ENCODE measurements at places on chromosomes 3 and 15. TPM values are rescaled to one million over a fixed set of nuclear protein-coding genes. Genes with fewer than 3 reads are reported as not detected.

DNA sequence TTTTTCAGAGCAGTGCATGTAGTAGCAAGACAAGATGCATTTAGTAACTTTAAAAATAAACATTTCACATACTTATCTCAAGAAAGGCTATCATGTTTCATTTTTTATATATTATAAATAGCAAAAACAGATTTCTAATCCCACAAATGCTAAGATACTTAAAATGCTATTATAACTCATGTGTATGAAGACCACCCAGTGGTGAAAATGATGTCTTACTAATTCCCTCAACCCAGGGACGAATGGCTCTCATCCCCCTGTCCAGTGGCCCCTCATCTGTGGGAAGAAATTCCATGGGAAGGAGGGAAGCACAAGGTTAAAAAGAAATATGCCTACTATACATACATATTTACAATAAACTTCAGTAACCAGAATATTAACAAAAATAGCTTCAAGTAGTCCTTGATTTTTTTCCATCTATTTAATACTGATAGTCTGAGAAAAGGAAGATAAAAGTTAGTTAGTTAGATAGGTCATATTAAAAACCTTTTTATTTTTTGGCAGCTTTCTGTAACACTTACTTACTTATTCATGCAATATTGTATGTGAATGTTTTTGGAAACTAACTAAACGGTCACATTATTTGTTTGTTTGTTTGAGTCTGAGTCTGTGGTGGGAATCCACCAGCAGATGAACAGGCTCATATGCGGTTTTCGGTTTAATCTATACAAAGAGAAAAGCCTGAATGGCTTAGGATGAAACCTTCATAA, 14.8 kb downstream of the NR2E3 start:
- peaks cover 8% of the 10 kb centered on the region for H3K36me3 ChIP-seq
- H3K27ac ChIP-seq = no peak overlapping the region
- DNase-seq = no peak
- H3K4me1 ChIP-seq = no peaks in the 10 kb centered on the region
- H3K27me3 ChIP-seq = no peaks in the 10 kb centered on the region

DNA sequence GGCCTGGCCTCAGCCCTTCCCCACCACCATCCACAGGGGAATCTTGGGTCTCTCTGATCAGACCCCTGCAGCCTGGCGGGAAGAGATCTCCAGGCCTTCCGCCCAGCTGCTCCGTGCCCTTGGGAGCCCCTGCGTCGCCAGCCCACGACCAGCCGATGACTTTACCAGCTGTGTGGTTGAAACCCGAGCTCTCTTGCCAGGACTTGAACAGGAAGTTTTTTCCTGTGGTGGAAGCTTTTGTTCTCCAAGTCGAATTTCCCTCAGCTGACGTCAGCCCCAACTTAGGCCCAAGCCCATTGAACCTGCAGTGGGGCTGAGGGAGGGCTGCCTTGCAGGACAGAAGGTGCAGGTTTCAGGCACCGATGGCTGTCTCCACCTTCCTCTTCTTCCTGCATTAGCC, 51.7 kb upstream of the SMAD3 start:
- peaks cover 21% of the 10 kb centered on the region for H3K4me1 ChIP-seq
- no peak for DNase-seq
- no peak overlapping the region for H3K4me3 ChIP-seq
- no peaks in the 10 kb centered on the region for H3K36me3 ChIP-seq

DNA sequence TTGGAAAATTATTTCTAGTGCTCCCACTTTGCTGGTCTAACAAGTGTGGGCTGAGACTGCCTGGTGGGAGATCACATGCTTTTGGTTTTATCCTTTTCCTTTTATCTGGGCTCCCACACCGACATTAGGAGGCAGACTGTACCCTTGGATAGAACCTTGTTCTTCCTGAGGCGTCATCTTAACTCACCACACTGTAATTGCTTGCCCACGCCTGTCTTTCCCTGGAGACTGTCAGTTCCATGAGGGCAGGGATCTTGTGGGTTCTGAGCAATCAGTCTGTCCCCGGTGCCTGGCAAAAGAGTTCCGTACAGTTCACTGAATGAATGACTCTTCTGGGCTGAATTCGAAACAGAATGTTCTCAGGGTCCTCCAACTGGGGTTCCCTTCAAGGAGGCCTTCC, 124.6 kb upstream of the ABHD17C start:
- H3K27me3 ChIP-seq = peaks cover 7% of the 10 kb centered on the region
- H3K4me1 ChIP-seq = no peaks in the 10 kb centered on the region
- no peak for DNase-seq
- no peak overlapping the region for H3K27ac ChIP-seq

The HAPLN3 gene
- total RNA-seq = 83.4 TPM

DNA sequence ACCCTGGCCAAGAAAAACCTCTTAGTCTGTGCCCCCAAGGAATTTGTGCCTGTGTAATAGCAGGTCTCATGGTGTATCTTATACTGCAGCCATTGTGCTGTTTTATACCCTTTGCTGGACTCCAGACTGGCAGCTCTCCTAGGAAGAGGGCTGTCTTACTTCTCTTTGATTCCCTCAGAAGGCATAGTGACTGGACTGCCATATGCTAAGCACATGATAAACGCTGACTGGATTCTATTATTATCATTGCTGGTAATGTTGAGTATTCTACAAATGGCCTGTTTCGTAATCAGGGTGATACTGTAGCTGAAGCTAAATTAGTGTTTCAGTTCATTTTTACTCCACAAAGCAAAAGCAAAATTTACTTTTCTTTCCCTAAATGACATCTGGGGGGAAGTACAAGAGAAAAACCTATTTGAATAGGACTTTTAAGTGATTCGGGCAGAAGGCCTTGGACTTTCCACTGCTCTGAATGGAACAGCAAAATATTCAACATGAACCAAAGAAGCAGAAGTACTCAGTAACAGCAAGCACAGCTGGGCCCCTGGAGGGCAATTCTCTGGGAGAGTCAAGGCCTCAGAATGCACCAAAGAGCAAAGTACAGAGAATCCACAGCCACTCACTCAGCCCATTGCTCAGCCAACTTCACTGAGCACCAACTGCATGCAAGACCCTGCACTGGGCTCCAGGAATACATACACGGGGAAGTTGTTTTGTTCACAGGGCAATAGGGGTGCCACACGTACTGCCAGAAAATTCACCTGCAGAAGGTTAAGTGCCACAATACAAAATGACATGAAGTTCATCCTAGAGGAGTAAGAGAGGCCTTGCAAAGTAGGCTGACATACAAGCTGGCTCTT, 7.9 kb upstream of the BCL2A1 start:
- peaks cover 32% of the 10 kb centered on the region for H3K4me1 ChIP-seq
- no peaks in the 10 kb centered on the region for H3K36me3 ChIP-seq
- no peak for DNase-seq
- no peak overlapping the region for H3K4me3 ChIP-seq

GRCh38 chr3:186457236-186457635, 86.9 kb downstream of the CRYGS start:
- DNase-seq = no peak
- no peaks in the 10 kb centered on the region for H3K36me3 ChIP-seq
- no peak overlapping the region for H3K4me3 ChIP-seq
- H3K27me3 ChIP-seq = peaks cover 13% of the 10 kb centered on the region

Data from activated T-helper 1 cell treated with anti-CD3 and anti-CD28 coated beads, Interleukin-12 subunit alpha, Interleukin-12 subunit beta, Interleukin-2, Interleukin-4 antibody, amounts not matched to agents 30 ng/mL and 10 ng/mL and 1 ng/mL, durations not matched to agents 14 hours and 24 hours and 36 hours (primary cell).